Daoy (cell line): ENCODE measurements at places on chromosomes 2 and 18.
A peak's percentile ranks its signal among the peaks of the same experiment; 100 is the strongest.

GRCh38 chr2:6845903-6846302, 19.8 kb downstream of the CMPK2 start:
- DNase-seq: no peak

- no peak for DNase-seq
Observed at GRCh38 chr2:139704606-139705005, 924.4 kb upstream of the NXPH2 start.

DNA sequence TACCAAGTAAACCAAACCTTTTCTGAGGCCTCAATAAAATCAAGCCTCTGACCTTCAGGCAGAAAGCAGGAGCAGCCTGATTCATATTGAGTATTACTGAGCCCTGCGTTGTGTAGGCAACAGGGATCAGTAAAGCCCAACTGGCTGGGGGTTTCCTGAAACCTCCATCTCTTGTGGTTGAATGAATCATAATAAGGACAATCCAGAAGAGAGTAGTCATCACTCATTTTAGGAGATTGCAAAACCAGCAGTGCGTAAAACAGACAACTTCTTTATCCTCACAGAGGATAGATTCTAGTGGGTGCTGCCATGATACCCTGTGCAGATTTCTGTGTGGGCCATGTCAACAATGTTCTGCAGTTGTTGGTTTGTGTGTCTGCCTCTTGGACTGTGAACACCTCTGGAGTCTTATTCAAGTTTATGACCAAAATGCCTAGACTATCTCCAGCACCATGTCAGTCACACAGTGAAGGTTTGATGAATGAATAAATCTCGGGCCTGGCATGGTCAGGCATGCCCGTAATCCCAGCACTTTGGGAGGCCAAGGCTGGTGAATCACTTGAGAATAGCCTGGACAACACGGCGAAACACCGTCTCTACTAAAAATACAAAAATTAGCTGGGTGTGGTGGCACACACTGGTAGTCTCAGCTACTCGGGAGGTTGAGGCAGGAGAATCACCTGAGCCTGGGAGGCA, 51.8 kb upstream of the RAB27B start:
- peak; percentile 90 for DNase-seq

GRCh38 chr2:223047260-223047761, 4.7 kb upstream of the KCNE4 start:
- no peak for DNase-seq

DNA sequence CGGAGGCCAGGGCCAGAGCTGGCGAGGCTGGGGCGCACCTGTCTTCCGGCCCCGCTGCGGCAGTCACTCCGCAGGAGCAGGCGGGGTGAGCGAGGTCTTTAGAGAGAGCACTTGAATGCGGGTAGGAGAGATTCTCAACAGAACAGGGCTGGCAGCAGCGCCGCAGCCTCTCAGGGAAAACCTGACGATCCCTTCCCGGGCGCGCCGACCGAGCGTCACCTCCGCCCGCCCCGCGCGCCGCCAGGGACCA, 526 bp downstream of the PRKRA start:
- no peak for DNase-seq

DNA sequence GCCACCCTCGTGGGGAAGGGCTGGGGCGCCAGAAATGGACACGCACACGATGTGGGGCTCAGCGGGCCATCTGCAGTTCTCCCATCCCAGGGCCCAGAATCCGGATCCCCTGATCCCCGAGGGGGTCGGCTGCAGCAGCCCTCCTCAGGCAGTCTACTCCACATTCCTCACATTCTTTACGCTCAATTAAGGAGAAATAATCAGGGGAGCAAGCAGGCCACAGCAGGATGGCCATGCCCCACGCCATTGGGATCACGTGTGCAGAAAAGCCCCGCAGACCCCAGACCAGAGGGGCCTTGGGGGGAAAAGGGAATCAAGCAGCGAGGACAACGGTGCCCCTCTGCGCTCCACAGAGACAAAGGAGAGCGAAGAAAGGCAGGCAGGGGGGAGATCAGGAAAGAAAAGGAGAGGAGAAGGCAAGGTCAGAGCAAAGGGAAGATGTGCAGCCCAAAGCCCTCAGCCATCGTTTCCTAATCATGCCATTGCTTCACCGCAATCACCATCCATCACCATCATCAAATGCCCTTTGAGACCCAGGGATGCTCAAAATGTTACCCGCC, 17.5 kb upstream of the PKDCC start:
- DNase-seq: no peak

GRCh38 chr2:204416236-204416635, 129.0 kb upstream of the PARD3B start:
- DNase-seq: no peak

DNA sequence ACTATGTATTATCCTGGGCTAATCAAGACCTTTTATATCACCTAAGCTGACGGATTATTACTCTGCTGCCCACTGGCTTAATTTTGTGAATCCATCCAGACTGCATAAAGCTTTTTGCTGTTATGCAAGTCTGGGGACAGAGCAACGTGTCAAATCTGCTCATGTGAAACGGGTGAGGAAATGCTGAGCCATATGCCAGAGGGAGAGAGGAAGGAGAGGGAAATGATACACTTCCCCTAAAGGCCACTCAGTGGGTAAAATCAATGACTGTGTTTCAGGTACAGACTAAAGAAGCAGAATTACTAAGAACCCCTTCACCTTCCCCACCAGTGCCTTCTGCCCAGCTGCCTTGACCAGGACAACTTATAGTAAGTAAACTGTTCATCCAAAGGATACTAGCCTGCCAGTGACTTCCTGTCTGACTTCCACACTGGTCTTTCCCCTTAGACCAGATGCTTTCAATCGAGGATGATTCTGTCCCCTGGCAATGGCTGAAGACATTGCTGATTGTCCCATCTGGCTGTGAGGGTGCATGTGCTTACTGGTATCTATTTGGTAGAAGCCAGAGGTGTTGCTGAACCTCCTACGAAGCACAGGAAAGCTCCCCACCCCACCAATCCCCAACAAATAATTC, 43.0 kb downstream of the STAT1 start:
- DNase-seq: no peak

GRCh38 chr2:147405651-147406050, 439.2 kb upstream of the ACVR2A start:
- DNase-seq: no peak

GRCh38 chr2:102080451-102081242, 61.9 kb upstream of the IL1R1 start:
- no peak for DNase-seq
